Activated CD4-positive, alpha-beta T cell treated with anti-CD3 and anti-CD28 coated beads for 1 hour (primary cell): ENCODE measurements at places on chromosomes 12 and 14.

GRCh38 chr12:90091809-90092208, 383.2 kb upstream of the ATP2B1 start:
- DNase-seq, result no peak

- no peak for DNase-seq
Measured at GRCh38 chr12:79573820-79574219, 116.9 kb downstream of the PAWR start.

DNA sequence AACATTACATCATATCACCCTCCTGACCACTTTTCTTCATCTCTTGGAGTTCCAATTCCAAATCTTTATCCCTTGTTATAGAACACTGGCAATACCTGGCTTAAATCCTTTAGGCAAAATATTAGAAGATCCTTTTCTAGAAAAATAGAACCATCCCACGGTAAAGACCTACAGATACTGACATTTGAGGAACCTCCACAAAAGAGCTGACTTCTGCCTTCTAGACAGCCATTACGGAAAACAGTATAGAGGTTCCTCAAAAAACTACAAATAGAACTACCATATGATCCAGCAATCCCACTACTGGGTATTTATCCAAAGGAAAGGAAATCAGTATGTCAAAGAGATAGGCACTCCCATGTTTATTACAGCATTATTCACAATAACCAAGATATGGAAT, 241.7 kb upstream of the AMIGO2 start:
- no peak for DNase-seq

- DNase-seq, result no peak
Measured at GRCh38 chr14:60968099-60968498, 12.8 kb downstream of the TRMT5 start.

DNA sequence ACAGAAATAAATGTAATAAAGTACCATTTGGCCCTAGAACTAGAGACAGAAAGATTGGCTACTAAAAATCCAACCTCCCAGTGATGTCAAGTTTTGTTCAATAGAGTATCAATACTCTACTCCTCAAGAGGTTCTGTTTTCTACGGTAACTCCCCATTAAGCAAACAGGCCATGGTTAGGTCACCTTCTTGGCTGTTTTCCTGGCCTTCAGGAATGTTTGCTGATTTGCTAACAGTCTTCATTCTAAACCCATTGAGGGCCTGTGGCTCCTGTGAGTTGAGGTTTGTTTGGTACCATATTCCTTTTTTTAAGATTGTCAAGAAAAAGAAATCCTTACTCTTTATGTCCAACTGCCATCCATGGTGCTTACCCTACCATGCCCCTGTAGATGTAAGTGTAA, 1022.0 kb upstream of the TMEM132C start:
- no peak for DNase-seq
